Natural killer cell treated with Interleukin-12 subunit alpha and Interleukin-12 subunit beta and Interleukin-15 and Interleukin-18, amount 100 ng/mL, for 72 hours (primary cell): ENCODE measurements at places on chromosomes 6 and 20. TPM values are rescaled to one million over a fixed set of nuclear protein-coding genes. Genes with fewer than 3 reads are reported as not detected.

POPDC3 gene
- not detected for total RNA-seq

MDFI gene
- total RNA-seq: not detected

AIF1 gene
- 20.0 TPM for total RNA-seq

OR10C1 gene
- not detected for total RNA-seq
